ENCODE measurements at places on chromosomes 16 and 17.
A peak's percentile ranks its signal among the peaks of the same experiment; 100 is the strongest.

- DNase-seq, result no peak
Measured at GRCh38 chr16:7938175-7938574, 605.5 kb downstream of the RBFOX1 start.

- no peak for DNase-seq
Measured at GRCh38 chr17:63258785-63259184, 187.3 kb downstream of the CYB561 start.

GRCh38 chr17:76558198-76559095 lies 18.6 kb downstream of the PRCD start:
- no peak for DNase-seq

DNA sequence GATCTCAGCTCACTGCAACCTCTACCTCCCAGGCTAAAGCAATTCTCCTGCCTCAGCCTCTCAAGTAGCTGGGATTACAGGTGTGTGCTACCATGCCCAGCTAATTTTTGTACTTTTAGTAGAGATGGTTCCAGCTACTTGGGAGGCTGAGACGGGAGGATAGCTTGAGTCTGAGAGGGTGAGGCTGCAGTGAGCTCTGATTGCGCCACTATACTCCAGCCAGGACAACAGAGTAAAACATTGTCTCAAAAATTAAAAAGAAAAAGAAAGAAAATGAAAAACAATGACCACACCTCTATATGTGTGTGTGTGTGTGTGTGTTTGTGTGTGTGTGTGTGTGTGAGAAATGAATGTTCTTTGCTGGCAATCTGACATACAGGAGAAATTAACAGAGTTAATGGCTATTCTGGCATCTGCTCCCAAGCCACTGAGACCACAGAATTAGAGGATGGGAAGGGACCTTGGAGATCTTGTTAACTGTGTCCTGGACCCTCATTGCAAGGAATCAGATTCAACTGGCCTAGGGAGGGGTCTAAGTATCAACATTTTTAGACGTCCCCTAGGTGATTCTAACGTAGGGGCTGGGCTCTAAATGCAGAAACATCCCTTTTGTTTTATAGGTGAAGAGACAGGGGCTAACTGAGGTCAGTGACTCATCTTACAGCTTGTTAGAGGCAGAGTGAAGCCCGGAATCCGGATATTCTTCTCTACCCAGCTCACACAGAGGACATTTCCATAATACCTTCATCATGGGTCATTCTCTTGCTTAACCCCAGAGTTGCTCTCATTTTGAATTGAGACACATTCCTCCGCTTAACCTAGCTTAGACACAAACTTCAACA lies 16.4 kb upstream of the MARCHF10 start:
- peak; percentile 94 for DNase-seq
